GM12891 (cell line): ENCODE measurements at places on chromosomes 7 and 10.

DNA sequence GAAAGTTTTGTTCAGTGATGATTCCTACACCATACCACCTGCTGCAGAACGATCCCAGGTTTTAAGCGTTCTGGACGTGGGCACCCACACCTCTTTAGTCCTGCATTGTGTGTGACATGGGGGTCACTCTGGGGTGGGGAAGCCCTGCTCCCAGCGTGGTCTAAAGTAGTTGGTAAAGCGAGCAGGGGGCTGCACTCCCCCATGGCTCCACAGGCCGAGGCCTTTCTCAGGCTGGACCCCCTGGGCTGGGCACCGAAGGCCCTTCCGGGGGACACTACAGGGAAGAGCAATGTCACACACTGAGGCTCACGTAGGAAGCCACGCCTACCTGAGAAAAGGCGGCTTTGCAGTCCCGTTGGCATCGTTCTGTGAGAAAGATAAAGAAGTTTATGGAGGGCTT, 12.3 kb downstream of the BRI3 start:
- DNase-seq: no peak

DNA sequence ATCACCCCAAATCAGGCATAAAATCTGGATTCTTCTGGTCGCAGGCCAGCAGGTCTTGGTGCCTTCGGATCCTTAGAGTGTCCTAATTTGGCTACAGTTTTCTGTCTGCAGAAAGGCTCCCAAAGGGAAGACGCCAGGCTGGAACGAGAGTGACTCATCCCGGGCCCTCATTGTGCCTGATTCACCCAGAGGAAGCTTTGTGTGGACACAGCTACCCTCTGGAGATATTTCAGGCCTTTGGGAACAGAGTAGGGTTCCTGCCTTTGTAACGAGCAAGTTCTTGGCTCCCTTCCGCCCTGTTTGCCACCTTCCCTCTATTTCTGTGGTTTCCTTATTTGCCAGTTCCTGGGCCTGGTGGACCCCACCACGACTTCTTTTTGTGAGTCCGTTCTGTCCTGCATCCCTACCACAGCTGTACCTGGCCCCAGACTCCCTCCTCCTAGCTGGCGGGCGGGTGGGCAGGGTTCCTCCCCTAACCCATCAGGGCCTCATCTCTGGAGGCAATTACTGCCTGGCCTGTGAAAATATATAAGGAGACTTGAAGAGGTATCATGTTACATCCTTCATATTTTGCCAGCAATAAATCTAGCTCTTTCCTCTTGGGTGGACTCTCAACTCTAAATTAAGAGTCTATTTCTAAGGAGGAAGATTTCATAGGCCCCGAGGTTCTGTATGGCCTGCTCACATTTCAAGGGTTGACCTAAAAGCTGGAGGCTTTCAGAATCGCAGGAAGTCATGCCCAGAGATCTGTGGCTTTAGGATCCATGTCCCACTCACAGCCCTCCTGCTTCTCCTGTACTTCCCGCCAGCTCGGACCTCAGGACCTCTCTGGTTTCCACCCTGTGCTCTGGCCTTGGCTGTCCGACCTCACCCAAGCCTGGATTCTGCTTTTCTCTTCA, 219.2 kb upstream of the ZNF32 start:
- DNase-seq: no peak

GRCh38 chr7:98997846-98998245, 119.5 kb downstream of the TRRAP start:
- no peak for DNase-seq

DNA sequence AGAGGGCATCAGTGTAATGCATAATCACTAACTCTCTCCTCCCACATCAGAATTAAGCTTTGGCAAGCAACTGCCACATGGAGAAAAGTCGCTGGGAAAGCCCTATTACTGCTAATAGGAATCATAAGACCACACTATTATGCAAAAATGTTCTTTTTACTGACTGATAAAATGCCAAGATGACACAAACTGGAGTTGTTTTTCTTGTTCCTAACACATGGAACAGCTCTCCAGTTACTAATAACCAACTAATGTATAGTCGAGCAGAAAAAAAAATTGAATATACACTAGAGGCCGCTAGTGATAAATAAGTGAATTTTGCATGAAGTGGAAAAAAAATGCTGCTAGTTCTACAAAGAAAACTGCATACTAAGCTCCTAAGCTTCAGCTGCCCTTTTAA, 165.6 kb downstream of the TPK1 start:
- DNase-seq: no peak

GRCh38 chr7:85229544-85229943, 42.7 kb upstream of the SEMA3D start:
- DNase-seq: no peak

DNA sequence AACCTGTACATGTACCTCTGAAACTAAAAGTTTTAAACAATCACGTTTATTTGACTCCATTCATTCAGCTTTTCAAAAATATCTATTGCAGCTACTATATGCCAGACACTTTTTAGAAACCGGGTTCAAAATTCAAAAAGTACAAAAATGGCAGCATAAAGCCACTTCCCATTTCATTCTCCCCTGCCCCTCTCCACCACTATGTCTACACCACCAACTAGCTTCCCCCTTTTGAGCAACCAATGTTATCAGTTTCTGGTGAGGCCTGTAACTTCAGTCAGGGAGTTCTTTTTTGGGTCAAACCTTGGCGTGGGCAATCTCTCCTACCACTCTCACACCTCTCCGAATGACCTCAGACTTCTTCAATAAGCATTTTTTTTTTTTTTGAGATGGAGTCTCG, 11.5 kb upstream of the HHEX start:
- no peak for DNase-seq

GRCh38 chr7:74082770-74083116, 861 bp upstream of the LIMK1 start:
- no peak for DNase-seq
